ENCODE measurements at places on chromosomes 6 and 20.

- no peak for DNase-seq
These were observed 71.7 kb downstream of the FOXO3 start for GRCh38 chr6:108632441-108632840.

DNA sequence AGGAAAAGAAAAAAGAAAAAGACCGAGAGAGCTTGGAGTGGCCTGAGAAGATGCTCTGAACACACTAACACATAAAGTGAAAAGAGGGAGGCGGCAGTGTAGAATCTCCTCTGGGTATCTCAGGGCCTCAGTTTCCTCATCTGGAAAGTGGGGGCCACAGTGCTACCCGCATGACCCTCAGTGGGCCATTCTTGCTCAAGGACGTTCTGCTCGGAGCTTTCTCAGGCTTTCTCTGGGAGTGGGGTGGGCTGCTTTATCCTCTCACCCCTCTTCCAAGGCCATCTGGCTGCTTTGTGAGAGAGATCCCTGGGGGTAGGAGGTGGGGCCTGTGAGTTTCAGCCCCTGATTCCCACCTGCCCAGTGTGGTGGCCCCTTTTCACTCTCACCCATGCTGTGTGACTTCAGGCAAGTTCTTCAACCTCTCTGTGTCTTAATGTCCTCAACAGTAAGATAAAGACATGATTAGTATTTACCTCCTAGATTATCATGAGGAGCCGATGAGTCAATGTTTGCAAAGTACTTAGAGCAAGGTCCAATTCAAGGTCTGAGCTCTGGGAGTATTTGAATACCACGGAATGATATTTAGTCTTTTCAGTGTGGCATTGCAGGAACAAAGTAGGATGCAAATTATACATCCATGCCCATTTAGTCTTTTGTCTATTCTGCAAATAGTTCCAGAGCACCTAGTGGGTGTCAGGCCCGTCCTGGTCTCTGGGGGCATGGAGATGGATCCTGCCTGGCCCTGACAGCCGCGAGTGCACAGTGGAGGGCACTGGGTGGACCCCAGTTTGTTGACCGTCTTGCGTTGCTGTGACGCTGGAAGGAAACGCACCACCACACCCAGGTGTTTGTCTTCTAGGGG, 34.3 kb downstream of the SRC start:
- DNase-seq, result no peak

GRCh38 chr6:91276315-91276714, 689.4 kb upstream of the MAP3K7 start:
- DNase-seq, result no peak

DNA sequence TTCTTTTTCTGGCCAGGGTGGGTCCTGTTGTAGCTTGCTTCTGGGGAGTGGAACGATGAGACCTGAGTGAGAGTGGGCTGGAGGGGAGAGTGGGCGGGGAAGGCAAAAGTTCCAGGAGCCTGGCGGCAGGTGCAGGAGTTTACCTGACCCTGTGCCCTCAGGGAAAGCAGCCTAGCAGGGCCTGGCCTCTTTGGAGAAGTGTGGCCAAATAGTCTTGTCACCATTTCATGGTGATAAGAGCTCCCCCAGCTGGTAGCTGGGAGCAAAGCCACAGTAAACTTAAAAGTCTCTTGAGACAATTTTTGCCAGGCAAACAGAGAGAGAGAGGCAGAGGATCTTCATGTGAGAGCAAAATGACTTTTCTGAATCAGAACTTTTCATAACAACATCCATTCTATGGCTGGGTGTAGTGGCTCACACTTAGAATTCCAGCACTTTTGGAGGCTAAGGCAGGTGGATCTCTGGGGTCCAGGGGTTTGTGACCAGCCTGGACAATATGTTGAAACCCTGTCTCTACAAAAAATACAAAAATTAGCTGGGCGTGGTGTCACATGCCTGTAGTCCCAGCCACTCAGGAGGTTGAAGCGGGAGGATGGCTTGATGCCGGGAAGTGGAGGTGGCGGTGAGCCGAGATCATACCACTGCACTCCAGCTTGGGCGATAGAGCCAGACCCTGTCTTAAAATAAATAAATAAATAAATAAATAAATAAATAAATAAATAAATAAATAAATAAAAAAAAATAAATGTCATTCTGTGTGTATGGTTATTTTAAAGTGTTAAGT, 161.8 kb upstream of the SCGN start:
- peak; percentile 36 for DNase-seq

- no peak for DNase-seq
These were observed 67.1 kb downstream of the LAMP5 start for GRCh38 chr20:9581509-9581908.

- no peak for DNase-seq
These were observed 164.3 kb downstream of the RFPL4B start for GRCh38 chr6:112511441-112511840.

DNA sequence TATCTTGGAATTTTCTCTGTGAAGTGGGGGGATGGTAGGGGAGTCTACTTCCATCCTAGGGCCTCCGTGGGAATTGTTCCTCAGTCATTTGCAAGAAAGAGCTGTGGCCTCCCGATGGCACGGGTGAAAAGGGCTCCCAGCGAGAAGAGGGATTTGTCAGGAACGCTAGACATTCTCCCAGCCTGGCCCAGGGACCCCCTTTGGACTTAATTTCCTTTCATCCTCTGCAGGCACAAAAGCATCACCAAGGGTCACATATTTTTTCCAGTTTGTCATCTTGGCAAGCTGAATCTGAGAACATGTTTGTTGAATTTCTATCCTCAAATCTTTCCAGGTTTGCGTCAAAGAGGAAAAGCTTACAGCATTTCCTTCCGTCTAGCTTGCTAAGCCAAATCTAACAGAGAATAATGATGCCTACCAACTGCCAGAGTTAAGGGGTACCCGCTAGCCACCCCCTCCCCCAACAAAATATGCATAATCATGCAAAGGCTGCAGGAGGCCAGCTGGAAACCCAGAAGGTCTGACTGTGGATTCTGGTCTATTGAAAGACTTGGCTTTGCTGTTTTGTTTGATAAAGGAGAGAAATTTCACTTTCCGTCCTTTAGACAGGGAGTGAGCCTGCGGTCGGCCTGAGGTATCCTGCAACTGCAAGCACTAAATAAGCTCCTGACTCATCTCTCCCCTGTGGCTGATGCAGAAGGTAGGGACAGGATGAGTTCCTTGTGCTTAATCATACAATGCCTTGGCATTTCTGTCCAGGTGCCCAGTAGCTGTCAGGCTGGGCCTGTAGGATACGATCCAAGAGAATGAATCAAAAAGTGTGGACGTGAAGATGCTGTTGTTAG, 23.1 kb downstream of the PSMG4 start:
- peak; percentile 94 for DNase-seq

DNA sequence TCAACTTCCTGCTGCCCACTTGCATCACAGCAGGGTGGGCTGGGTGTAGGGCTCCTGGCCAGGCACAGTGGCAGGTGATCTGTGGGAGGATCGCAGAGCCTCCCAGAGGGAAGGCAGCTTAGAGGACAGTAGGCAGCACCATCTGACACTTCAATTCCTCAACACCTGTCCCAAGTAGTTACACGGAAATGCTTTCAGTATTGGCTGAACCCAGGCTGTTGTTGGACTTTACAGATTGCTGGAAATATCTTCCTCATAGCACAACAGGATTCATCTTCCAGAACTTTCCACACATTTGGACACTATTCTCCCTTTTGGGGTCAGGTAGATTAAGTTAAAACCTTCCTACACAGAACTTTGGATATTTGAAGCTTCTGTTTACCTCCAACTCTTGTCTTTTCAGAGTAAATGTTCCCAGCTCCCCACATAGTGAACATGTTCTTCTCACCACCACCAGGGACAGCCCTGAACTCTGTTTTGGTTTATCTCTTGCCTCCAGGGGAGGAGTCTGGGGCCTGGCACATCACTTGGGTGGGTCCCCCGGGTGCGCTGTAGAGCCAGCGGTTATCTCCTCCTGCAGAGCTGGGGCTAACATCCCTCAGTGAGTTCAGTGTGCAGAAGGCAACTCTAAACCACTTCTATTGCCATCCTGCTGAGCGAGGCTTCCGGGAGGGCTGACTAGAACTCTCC, 3.5 kb upstream of the SLC22A2 start:
- no peak for DNase-seq

- DNase-seq, result no peak
These were observed 84.7 kb downstream of the POPDC3 start for GRCh38 chr6:105095139-105095538.

- DNase-seq, result no peak
These were observed 5.2 kb downstream of the NAPB start for GRCh38 chr20:23415959-23416583.

GRCh38 chr6:44671333-44671732, 283.8 kb downstream of the CDC5L start:
- DNase-seq, result no peak

- no peak for DNase-seq
These were observed 15.7 kb downstream of the C6orf15 start for GRCh38 chr6:31096656-31097055.

GRCh38 chr6:90118581-90118980, 178.1 kb downstream of the BACH2 start:
- DNase-seq, result no peak

DNA sequence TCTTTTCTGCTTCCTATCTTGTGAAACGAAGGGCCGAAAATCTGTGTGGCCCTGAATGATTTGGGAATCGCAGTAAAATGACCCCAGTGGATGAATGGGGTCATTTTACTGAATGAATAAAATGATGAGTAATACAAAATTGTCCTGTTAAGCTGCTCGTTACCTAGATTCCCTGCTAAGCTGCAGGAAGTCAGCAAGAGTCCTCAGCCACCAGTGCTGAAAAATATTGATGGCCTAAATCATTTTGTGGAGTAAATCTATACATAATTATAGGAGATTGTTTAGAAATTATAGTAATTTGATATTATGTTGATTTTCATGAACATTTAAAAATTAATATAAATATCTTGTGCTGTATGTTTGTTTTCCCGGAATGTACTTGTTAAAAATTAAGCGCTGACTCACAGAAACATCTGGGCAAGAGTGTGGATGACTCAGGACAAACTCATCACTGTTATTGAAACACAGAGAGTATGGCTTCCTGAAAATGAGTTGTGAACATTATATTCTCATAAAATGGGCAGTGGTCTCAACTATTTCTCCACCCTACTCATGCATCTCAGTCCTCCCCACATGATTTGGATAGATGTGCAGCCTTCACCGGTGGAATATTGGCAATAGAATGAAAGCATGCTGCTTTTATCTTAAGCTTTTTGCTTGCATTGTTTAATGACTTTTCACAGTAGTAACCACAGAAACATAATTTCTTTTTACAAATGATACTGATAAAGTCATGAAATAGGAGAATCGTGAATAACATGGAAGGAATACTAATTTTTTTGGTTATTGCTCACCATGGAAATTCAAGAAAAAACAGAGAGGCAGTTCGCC, 36.2 kb upstream of the RGS17 start:
- peak; percentile 4 for DNase-seq

DNA sequence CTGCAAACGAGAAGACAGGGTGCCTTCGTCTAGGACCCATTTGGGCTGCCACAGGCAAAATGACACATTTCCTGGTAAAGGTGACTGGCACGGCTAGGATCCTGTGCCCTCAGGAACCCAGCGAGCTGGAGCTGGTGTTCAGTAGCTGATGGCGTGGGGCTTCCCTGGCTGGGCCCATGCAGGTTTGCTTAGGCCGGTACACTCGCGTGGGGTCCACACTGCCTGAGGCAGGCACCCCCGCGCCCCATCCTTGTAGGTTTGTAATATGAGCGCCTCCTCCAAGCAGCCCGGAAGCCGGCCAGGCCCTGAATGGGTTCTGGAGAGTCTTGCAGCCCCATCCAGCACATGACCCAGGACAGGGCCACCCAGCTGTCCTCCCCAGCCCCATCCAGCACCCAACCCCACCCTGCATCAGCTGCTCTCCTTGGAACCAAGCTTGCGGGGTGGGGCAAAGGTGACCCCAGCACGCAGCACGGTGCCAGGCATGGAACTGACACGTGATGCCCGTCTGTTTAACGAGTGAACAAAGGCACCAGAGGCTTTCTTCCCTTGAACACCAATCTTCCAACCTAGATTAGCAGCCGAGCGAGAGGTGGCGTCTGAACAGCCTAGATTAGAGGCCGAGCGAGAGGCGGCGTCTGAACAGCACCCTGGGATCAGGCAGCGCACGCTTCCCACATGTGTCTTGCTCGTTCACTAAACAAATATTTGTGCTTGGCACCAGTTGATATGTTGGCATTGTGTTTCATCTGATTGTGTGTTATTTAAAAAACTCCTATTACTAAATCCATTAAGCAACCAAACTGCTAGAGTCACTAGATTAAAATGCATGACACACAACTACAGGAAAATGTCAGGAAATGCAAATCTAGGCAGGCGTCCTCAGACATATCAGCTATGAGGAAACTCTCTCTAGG, 112.1 kb downstream of the DLL1 start:
- no peak for DNase-seq

DNA sequence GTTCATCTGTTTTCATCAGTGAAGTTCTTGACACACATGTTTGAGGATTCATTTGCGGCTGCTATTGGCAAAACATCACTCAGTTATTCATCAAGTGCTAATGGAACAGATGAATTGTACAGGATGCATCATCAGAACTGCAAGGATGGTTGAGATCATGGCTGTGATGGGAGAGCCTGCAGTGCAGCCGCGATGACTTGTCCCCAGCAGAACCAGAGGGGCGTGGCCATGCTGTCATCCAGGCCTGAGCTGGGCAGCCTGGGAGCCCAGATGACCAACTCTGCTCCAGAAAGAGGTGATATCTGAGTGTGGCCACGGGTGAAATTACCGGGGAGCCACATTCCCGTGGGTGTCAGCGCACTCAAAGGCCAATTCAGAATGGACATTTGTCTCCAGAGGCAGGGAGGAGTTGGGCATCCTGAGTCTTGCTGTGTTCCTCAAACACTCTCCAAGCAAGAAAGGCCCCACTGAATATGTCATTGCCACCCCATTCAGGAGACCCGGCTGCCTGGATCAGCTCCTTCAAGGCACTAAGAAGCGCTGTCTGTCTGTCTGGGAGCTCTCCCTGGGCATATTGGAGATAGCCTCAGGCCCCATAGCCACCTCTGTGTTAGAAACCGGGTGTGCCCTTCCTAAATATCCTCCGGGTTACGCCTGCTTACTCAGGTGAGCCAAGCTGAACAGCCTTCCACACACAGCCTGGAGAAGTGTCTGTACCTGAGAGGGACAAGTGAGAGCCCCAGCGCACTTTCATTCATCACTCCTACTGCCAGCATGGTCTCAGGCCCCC, 66.7 kb downstream of the SYNDIG1 start:
- no peak for DNase-seq

All from H54 (cell line).